Osteoblast (primary cell): ENCODE measurements at places on chromosomes 2 and 18. TPM values are rescaled to one million over a fixed set of nuclear protein-coding genes. Genes with fewer than 3 reads are reported as not detected.

DNA sequence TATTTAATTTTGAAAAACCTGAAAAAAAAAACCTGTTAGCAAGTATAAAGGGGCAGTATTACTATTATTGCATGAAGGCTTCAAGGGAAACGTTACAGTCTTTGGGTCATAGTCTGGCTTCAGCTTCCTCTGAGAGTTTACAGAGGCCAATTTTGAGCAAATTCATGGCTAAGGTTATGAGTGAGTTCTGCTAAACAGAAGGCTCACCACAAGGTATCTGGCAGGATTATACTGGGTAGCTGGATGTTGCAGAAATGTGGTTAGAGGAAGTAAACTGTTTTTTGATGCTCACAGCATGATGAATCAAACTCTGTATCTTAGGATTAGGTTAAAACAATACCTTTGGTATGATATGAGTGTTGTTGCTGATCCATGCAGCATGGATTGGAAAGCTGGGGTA lies 9.3 kb downstream of the MRPL19 start:
- no peak for DNase-seq

DNA sequence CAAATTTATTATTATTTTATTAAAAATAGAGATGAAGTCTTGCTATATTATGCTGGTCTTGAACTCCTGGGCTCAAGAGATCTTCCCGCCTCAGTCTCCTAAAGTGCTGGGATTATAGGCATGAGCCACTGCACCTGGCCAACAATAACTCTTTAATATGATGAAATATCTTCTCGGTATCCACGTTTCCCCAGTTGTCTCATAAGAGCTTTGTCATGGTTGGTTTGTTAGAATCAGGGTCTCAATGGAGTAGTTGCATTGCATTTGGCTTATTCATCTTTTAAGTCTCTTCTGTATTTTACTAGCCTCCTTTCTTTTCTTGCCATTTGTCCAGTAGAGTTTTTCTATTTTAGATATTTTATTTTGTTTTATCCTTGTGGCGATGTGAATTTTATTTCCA lies 32.7 kb upstream of the DLX2 start:
- DNase-seq, result no peak

DNA sequence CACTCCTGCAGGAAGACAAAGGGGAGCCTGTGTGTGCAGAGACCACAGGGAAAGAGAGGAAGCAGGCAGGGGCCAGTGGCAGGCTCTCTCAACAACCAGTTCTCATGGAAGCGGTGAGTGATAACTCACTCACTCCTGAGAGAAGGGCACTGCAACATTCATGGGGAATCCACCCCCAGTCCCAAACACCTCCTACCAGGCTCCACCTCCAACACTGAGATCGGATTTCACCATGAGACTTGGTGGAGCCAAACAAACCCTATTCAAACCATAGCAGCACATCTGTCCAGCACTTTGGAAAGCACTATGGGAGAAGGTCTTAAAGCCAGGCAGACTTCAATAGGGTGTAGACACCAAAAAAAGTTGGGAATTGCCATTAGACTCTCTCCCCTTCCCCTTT lies 345.7 kb upstream of the SPRED2 start:
- no peak for DNase-seq

- peak; percentile 58 for DNase-seq
Measured at GRCh38 chr18:74115046-74115445, 32.6 kb downstream of the FBXO15 start.

DNA sequence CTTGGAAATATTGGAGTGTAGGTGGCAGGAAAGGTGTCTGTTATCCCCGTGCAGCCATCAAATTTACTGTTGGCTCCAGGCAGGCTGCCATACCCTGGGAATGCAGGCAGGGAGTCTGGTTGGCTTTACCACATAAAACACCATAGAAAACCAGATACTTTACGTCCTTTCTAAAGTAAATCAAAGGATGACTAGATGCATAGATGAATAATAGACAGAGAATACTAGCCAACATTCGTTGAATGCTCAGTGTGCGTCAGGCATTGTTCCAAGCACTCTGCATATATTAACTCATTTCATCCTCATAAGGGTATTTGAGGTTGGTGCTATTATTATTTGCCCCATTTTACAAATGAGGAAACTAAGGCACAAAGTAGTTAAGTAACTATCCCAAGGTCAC lies 65.2 kb downstream of the VSNL1 start:
- DNase-seq, result no peak

- DNase-seq, result peak; percentile 73
Measured at GRCh38 chr2:119486196-119486827, 38.0 kb downstream of the SCTR start.

DNA sequence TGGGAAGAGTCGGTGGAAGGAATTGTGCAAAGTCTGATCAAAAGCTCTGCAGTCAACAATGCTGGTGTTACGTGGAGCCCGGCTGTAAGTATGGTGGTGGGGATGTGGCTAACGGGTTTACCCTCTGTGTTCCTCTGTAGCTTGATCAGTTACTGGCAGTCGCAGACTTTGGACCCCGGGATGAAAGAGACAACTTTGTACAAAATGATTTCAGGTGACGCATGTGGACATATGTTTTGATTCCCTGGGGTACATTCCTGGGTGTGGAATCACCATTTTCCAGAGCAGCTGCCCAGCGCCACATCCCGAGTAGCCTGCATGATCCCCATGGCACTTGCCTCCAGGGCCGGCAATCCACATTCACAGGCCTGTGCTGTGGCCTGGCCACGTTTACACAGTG lies 9.8 kb downstream of the RBFA start:
- no peak for DNase-seq

Gene CYP27A1
- 21.2 and 25.0 TPM in 2 replicates for total RNA-seq

GRCh38 chr18:57859314-57859713 lies 56.2 kb upstream of the ATP8B1 start:
- DNase-seq, result no peak

DNA sequence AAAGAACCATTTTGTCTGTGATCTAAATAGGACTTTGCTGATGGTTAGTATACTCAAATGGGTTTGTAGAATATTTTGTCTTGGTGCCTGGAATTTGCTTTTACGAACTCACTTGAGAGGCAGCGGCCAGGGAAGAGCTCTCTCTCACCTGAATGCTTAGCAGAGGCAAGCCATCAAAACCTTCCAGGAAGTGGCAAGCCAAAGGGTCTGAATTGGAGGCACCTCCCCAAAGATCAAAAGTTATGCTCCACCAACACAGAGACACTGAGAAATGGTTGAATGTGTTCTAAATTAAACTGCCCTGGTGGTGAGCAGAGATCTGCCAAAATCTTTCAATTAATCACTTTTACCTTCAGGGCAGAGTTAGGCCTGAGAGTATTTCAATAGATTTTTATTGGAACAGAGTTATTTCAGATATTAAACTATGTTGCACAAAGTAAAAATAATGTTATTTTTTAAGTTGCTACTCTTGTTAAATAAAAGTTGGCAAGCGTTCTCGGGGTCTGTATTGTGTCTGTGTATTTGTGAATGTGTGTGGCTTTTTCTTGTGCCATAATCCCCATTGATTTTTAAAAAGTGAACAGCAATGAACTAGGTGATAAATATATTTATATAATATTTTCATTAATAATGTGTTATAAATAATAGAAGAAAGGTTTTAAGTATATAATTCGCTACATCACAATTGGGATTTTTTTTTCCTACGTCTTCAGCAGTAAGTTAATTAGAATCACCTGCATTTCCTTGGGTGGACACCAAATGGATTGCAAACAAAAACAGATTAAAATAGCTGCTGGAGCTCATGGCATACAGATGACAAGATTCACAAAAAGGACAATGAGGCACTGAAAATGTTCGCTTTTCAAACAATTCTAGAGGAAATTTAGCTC lies 416.1 kb downstream of the ARHGAP15 start:
- DNase-seq, result no peak

- DNase-seq, result no peak
Measured at GRCh38 chr18:68969027-68969426, 171.1 kb downstream of the CCDC102B start.

Gene SKA1
- total RNA-seq, result 1.8 and 2.9 TPM in 2 replicates

GRCh38 chr2:98910349-98911125 lies 25.5 kb downstream of the CRACDL start:
- no peak for DNase-seq

- DNase-seq, result no peak
Measured at GRCh38 chr2:154133823-154134222, 262.1 kb downstream of the GALNT13 start.

Gene NEMP2
- 3.8 and 4.7 TPM in 2 replicates for total RNA-seq

GRCh38 chr18:75462178-75462832 lies 34.8 kb upstream of the SMIM21 start:
- no peak for DNase-seq

GRCh38 chr2:108968619-108969018 lies 20.4 kb downstream of the EDAR start:
- DNase-seq, result no peak

DNA sequence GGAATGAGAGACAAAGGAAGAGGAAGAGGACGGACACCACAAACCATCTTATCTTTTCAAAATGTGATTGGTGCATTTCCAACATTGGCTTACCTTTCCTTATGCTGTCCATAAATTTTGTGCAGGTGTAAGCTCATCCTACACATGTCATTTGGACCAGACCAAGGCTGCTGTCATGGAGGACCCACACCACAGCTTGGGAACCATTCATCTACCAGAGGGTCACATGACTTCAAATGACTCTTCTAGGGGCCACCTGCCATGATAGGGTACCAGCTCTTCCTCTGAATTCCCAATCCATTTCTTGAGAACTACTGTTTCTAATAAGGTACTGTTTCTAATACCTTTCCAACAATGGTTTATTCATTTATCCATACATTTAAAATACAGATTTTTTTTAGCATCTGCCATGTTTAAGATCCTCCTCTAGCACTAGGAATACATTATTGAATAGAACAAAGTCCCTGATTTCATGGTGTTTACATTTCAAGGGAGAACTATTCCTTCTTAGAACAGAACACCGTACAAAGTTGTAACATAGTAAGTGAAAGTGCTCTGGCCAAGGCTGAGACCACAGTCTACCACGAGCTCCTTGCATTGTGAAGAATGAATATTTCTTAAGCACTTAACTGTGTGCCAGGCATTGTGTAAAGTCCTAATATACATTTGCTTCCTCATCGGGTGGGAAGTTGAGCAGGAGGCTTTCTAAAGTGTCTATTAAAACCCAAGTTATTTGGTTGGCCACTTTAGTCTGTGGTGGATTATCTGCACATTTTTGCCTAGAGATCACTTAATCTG lies 246.1 kb upstream of the FN1 start:
- no peak for DNase-seq

DNA sequence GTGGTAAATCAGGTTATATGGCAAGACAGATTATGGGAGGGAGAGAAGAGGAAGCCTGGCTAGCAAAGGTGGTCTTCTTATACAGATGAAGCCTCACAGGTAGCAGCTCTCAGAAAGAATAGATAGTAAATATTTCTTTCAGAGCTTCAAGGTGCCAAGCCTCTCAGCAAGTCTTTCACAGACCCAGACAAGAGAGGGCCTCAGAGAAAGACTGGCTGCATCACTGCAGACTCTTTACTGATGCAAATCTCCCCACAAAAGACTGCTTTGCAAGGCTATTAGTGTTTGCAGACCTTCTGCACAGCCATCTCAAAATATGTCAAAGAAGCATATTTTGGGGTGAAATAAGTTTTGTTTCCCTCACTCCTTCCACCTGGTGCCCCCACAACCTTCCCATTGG lies 372.4 kb upstream of the RND3 start:
- DNase-seq, result no peak

- no peak for DNase-seq
Measured at GRCh38 chr18:75223687-75224347, 13.2 kb downstream of the TSHZ1 start.

DNA sequence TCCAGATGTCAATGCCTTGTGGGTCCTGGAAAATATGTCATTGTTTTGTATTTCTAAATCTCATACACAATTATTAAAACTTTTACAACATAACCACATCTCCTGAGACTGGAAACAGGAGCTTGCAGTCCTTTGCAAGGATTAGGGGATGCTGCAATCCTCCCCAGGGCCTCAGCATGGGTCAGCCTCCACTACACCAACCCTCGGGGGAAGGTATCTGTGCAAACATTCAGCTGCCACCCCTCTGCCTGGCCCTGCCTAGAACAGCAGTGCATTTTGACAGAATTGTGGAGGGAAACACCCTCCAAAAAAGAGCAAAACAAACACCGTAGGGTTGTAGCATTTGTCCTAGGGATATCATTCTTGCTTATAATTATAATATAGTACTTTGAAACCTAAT lies 4.2 kb upstream of the UPP2 start:
- no peak for DNase-seq

GRCh38 chr2:210899131-210899530 lies 342.7 kb downstream of the CPS1 start:
- DNase-seq, result no peak

Gene RALB
- 48.5 and 48.6 TPM in 2 replicates for total RNA-seq

GRCh38 chr2:38185012-38185491 lies 109.1 kb upstream of the CYP1B1 start:
- DNase-seq, result peak; percentile 58

DNA sequence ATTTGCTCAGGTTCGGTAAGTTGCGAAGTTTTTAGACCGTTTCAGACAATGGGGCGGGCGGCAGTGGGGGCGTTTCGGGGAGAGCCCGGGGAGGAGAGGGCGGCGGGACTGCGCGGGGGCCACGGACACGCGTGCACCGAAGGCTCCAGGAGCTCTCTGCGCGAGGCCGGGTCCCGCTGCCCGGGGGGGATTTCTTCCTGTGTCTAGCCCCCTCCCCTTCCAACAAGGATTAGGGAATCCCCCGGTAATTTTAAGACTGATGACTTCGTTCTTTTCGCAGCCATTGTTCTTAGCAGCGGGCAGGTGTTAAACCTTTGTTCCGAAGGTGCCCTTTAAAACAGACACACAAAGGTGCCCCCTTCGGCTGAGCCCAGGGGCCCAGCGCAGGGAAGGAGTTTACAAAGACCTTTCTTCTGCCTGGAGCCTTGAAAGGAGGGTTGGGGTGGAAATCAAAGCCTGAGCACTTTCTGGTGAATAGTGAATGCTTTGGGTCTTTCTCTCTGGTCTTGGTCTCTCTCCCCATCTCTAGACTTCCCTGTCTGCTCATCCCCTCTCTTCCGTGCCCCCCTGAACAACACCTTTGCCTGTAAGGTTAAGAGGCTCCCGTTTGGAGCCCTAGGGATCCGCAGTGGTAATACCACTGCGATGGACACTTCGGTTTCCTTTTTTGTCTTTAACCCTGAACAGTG lies 2.1 kb downstream of the TRIB2 start:
- DNase-seq, result no peak

DNA sequence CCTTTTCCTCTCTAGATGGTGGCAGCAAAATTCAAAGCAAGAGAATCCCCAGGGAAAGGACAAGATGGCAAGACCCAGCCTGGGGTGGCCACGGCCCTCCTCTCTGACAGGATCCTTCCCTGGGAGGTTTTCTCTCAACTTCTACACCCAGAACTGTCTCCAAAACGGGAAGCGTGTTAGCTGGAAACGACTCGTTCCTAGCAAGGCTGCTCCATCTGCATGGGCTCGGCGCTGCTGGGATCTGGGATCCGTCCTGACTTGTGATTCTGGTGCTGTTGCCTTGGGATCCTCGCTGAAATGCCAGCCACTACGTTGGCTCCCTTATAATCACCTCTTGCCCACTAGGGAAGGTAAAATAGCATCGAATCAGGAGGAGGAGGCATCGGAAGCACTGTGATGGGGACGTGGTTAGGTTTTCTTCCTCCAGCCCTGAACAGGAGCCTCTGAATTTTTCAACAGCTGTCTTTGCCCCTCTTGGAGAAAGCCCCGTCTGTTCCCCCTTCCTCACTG lies 514.8 kb upstream of the MYT1L start:
- no peak for DNase-seq

- no peak for DNase-seq
Measured at GRCh38 chr2:95312543-95313201, 15.5 kb downstream of the KCNIP3 start.
